T47D (cell line): ENCODE measurements at places on chromosomes 12 and 14.
A peak's percentile ranks its signal among the peaks of the same experiment; 100 is the strongest.

DNA sequence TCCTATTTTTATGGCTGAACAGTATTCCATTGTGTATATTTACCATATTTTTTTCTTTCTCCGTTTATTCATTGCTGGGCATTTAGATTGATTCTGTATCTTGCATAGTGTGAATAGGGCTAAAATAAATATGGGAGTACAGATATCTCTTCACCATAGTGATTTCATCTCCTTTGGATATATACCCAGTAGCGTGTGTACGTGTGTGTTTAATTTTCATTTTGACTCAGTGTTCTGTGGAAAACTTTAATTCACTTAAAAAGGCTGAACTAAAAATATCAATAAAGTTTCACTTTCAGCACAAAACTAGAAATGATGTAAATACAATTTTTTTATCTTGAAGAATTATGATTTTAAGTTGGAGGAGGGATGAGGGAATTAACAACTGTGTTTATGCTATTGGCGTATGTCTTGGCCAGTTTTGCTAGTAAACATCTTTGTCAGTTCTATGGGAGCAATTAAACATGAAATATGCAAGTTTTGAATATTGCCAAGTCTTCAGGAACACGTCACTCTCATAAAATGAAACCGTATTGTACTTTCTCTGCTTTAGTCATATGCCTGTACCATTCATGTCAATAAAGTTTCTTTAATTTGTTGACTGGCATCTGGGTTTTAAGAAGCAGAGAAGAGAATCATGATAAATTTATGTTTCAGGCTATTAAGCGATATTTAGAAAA lies 99.8 kb downstream of the PTGER2 start:
- no peak for DNase-seq

- no peak for DNase-seq
Measured at GRCh38 chr12:93287149-93287548, 90.6 kb upstream of the NUDT4 start.

DNA sequence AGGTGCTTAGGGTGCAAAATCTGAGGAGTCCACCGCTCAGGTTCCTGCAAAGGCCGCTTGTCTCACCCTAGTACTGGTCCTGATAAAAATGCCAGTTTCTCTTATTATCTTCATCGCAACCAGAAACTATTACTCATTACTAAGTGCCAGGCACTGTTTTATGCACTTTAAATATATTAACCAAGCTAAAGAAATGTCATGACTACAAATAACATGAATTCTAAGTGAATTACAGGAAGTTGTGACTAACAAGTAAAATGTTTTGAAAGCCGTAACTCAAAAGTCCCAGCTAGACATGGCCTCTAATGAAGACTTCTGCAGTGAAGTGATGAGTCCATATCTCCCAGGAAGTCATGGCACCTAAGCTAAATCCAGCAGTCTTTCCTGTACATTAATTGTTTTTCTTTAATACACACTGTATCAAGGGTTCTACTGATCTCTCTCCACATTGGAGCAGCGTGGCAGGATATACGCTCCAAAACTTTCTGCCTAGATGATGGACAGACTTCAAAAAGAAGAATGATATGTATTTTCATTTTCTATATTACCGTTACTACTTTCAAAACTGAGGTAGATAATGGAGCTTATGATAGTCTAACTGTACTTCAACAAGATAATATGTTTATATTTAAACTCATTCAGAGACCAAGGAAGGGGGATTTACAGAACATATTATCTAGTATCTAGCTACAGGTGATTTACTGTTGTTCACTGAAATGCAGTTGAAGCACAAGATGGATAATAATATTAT lies 117.3 kb upstream of the ARID2 start:
- DNase-seq, result no peak

DNA sequence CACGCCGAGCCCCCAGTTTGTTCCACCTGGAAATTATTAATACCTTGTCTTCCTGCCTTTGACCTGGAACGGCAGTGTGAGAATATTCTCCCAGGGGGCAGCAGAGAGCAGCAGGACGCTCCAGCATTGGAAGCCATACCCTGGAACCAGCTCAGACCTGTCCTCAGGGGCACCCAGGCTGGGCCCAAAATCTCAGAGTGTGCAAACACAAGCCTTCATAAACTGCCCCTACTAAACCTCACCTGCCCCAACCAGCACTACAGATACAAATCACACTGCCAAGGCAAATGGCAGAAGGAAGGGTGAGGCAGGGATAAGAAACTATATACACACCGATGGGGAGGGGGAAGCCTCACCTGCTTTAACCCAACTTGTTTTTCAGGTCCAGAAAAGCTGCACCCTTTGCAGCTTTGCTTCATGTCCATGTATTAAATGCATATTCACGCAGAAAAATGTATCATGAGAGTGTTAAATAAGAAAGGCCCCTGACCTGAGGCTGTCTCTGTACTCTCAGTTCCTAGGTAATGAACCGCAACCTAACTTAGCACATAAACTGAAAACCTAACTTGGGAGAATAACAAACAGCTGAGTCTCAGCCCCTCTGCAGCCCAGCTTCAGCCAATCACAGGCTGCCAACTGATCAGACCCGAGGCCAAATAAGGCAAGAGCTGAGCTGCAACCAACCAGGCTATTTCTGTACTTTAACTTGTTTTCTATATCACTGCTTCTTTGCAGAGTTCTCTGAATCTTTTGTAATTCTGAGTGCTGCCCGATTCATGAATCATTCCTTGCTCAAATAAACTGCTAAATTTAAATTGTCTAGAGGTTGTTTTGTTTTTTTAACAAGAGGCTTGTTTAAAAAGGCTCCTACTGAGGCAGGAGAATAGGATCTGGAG lies 130.1 kb downstream of the SPTSSA start:
- DNase-seq, result peak; percentile 91

- no peak for DNase-seq
Measured at GRCh38 chr14:99773521-99774497, 19.4 kb upstream of the EML1 start.

- DNase-seq, result no peak
Measured at GRCh38 chr14:69928111-69928523, 48.9 kb downstream of the SMOC1 start.

DNA sequence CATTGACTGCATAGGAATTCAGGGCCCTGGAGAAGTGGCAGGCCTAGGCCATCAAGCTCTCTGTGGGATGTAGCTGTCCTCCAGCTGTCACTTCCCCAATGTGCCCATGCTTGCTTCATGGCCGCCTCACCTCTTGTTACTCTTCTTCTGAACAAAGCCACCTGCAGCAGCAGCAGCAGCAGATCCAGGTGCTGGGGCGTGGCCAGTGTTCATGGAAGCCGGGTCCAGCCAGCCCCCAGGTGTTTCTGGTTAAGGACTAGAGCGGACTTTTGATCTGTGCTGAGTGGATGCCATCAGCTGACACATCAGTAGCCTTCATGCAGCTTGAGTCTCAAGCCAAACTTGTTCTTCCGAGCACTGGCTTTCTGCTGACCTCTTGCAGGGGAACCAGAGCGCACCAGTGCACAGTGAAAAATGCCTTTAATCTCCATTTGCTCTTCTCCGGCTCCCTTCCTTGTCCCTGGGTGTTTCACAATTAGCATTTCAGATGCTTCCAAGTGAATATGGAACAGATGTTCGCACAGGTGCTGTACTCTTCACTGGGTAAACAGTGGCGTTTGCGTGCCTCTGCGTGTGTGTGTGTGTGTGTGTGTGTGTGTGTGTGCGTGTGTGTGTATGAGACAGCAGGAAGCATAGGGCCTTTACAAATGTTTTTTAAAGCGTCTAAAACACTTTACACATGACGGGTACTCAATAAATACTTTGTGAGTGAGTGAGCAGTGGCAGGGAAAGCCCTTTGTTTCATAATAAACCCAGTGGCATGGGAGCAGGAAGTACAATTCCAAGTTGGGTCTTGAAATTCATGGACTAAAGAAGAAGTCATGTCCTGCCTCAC lies 20.1 kb downstream of the TPCN1 start:
- no peak for DNase-seq

GRCh38 chr12:79407671-79408622 lies 282.8 kb downstream of the PAWR start:
- peak; percentile 91 for DNase-seq

DNA sequence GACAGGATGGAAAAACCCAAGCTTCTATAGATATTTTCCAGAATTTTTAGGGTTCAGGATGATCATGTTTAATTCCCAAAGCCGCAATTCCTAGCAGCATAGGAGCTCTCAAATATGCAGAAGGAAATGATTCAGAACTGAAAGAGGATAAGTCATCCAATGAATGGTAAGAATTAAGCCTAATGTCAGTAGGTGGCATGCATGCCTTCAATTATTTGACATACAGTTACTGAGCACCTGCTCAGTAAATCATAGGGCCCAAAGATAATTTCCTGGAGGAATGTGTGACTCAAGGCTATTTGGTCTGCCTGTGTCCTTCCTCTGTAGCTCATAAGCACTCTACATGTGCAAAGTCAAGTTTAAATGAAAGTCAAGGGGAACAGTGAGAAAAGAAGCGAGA lies 116.8 kb upstream of the SLC38A4 start:
- peak; percentile 86 for DNase-seq

DNA sequence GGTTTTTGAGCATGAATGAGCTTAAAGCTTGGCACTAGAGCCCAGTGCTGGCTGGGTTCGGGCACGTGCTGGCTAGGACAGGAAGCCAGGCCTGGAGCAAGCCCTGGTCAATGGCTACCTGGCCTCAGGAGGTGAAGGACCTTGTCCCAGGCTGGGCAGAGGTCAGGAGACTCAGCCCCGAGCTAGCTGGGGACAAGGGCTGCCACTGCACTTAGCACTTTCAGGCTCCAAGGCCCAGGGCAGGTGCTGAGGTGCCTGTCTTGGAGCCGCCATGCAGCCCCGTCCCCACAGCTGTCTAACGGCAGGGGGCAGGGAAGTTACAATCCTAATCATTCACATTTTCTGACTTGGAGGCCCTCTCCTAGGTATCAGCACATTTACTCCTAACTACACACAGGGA lies 4.3 kb upstream of the AQP6 start:
- no peak for DNase-seq

GRCh38 chr12:71109834-71110233 lies 48.0 kb downstream of the TSPAN8 start:
- DNase-seq, result no peak

- DNase-seq, result no peak
Measured at GRCh38 chr14:36271939-36272907, 48.2 kb downstream of the MBIP start.

DNA sequence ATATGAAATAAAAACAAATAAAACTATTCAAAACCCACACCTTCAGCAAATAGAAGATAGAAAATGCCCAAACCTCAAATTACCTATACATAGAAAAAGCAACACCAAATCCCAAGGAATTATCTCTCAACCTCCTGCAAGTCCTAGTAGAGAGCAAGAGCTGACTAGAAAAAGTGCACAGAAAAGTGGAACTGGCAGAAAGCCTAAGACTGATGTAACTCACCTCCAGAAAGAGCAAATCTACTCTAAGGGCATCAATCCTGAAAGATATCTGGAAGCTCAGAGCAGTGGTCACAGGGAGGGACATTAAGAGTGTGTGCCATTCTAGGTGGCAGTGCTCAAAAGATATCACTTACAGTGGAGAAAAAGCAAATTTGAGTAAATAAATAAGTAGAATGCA lies 62.1 kb upstream of the PLEKHG7 start:
- DNase-seq, result no peak

- DNase-seq, result no peak
Measured at GRCh38 chr14:105275267-105275946, 25.4 kb downstream of the BRF1 start.

DNA sequence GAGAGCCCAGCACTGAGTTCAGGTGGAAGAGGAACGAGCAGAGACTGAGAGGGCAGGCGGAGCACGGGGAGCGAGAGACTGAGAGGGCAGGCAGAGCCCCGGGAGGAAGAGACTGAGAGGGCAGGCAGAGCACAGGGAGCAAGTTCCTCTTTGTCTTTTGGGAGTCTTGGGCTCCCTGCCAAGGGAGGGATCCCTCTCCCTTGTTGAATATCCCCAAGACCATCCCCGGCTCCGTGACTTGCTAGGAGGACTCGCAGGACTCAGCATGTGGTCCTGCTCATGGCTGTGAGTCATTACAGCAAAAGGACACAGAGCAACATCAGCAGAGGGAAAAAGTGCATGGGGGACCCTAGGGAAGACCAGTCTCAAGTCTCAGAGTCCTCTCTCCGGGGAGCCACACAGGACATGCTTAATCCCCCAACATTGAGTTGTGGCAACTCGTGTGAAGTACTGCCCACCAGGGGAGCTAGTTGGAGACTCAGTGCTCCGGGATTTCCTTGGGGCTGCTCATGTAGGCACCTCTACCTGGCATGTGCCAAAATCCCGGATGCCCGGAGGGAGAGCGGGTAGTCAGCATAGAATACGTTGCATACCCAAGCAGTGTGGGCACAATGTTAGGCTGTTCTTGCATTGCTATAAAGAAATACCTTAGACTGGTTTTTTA lies 81.0 kb downstream of the CCDC92 start:
- no peak for DNase-seq

GRCh38 chr12:66131067-66131688 lies 628 bp upstream of the LLPH start:
- no peak for DNase-seq

DNA sequence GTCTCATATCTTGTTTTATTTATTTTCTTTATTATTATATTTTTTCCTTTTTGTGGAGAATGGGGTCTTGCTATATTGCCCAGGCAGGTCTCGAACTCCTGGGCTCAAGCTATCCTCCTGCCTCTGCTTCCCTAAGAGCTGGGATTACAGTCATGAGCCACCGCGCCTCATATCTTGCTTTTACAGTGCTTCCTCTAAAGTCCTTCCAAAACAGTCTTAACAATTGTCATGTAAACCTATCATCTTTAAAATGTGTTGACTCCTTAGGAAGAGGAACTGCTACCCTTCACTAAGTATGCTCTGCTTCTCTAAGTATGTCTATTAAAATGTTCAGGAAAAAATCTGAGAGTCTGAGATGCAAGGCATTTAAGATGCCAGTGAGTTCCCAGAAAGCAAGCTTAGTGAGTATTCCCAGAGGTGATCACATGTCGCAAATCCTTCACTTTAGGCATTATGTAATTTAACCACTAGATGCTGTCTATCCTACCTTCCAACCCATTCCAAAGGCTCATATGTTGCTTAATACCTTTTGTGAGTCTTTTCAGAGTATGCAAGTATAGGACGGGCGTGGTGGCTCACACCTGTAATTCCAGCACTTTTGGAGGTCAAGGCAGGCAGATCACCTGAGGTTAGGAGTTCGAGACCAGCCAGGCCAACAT lies 19.7 kb upstream of the FOXJ2 start:
- DNase-seq, result no peak

- no peak for DNase-seq
Measured at GRCh38 chr12:750366-751191, 1.8 kb upstream of the WNK1 start.

DNA sequence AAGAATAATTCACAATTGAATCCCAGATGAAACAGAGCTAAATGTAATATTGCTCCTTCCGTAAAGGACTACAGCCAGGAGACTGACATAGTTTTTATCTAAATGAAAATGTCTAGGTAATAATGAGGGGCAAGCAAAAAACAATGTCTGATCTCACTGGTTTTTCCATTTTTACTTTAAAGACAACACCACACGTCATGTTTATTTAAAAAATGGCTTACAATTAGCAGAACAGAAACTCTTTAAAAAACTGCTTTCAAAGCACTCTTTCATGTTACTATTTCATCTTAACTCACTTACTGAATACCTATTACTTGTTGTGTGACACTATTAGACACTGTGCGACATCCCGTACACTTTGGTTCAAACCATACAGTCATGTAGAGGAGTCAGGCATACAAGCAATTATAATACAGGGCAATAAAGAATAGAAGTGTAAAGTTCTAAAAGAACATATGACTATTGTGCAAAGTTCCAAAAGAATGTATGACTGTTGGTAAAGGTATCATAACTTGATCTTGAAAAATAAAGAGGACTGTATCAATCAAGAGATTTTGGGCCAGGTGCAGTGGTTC lies 9.1 kb downstream of the BTBD7 start:
- DNase-seq, result no peak

- no peak for DNase-seq
Measured at GRCh38 chr14:61690982-61691381, 4.3 kb upstream of the HIF1A start.
